ENCODE measurements at places on chromosomes 16 and 17. TPM values are rescaled to one million over a fixed set of nuclear protein-coding genes. Genes with fewer than 3 reads are reported as not detected.
A peak's percentile ranks its signal among the peaks of the same experiment; 100 is the strongest.

DNA sequence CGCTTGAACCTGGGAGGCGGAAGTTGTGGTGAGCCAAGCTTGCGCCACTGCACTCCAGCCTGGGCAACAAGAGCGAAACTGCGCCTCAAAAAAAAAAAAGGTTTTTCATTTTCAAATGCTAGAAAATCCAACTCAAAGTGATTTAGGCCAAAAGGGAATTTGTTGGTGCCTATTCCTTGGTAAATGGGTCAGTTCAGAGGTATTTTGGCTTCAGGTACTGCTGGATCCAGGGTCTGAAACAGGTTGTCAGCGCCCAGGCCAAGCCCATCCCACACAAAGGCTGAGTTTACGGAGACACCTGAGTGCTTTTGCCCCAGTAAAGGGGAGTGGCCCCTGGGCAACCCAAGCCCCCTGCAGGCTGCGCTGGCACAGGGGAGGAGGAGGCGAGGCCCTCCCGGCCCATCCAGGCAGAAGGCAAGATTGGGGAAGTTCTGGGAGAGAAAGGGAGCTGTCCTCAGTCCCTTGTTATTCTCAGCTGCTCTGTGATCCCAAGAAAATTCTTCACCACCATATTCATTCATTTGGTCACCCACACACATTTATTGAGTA, 8.5 kb upstream of the JPH3 start:
- H3K4me1 ChIP-seq, result no peaks in the 10 kb centered on the region
- peaks cover 63% of the 10 kb centered on the region for H3K27me3 ChIP-seq
- H3K36me3 ChIP-seq, result no peaks in the 10 kb centered on the region
- no peak overlapping the region for H3K4me3 ChIP-seq
- H3K27ac ChIP-seq, result no peak overlapping the region
- DNase-seq, result no peak

GRCh38 chr16:52149003-52149402, 397.9 kb downstream of the TOX3 start:
- no peak overlapping the region for H3K4me3 ChIP-seq
- no peaks in the 10 kb centered on the region for H3K4me1 ChIP-seq
- no peaks in the 10 kb centered on the region for H3K27me3 ChIP-seq
- no peaks in the 10 kb centered on the region for H3K36me3 ChIP-seq

- H3K36me3 ChIP-seq, result no peaks in the 10 kb centered on the region
- H3K4me3 ChIP-seq, result peak overlapping the region; percentile 99
- H3K27me3 ChIP-seq, result no peaks in the 10 kb centered on the region
These were observed 526 bp downstream of the ZZEF1 start for GRCh38 chr17:4142107-4142900.

DNA sequence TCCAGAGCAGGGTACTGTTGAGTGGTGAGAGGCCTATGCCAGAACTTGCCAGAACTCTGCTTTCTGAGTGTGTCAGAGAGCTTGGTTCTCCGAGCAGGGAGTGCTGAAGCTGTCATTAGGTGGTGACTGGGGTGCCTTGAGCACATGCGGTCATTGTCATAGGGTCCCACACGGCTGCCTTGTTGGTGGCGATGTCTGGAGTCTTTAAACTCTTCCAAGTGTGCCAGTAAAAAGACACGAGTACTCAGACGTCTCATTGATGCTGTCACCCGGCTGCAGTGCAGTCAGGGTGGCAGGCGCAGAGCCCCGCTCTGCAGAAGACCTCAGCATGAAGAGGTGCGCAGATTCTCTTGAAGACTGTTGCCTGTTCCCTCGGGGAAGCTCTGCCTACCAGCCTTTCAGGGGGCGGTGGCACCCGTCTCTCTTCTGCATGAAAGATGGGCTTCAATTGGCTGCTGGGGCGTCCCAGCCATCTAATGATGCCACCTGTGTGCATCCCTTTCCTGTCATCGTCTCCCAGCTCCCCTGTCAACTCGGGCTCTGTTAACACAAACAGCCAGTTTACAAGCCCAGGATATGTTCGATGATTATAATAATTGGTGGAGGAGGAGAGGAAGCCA, 58.3 kb downstream of the NKD1 start:
- no peak for DNase-seq
- H3K4me3 ChIP-seq, result peak overlapping the region; percentile 7
- H3K27me3 ChIP-seq, result no peaks in the 10 kb centered on the region
- H3K27ac ChIP-seq, result peak overlapping the region; percentile 50
- peaks cover 39% of the 10 kb centered on the region for H3K4me1 ChIP-seq

ALDH3A2 gene
- 53.4 TPM for total RNA-seq

- DNase-seq, result no peak
- H3K36me3 ChIP-seq, result peaks cover 2% of the 10 kb centered on the region
- peak overlapping the region; percentile 76 for H3K4me3 ChIP-seq
- H3K27me3 ChIP-seq, result peaks cover 6% of the 10 kb centered on the region
- no peak overlapping the region for H3K27ac ChIP-seq
These were observed 917 bp downstream of the CTRL start for GRCh38 chr16:67930678-67931211.

GRCh38 chr16:12744860-12745259, 58.8 kb downstream of the CPPED1 start:
- no peaks in the 10 kb centered on the region for H3K27me3 ChIP-seq
- no peak for DNase-seq
- H3K4me3 ChIP-seq, result no peak overlapping the region

GRCh38 chr17:22515599-22515998, 823.3 kb downstream of the KCNJ18 start:
- DNase-seq, result no peak
- no peaks in the 10 kb centered on the region for H3K4me1 ChIP-seq
- no peak overlapping the region for H3K4me3 ChIP-seq

- H3K4me3 ChIP-seq, result no peak overlapping the region
- H3K27me3 ChIP-seq, result no peaks in the 10 kb centered on the region
- DNase-seq, result no peak
- no peak overlapping the region for H3K27ac ChIP-seq
- peaks cover 30% of the 10 kb centered on the region for H3K4me1 ChIP-seq
- H3K36me3 ChIP-seq, result no peaks in the 10 kb centered on the region
These were observed 18.0 kb downstream of the TNRC6A start for GRCh38 chr16:24747441-24747840.

RNF222 gene
- not detected for total RNA-seq

DNA sequence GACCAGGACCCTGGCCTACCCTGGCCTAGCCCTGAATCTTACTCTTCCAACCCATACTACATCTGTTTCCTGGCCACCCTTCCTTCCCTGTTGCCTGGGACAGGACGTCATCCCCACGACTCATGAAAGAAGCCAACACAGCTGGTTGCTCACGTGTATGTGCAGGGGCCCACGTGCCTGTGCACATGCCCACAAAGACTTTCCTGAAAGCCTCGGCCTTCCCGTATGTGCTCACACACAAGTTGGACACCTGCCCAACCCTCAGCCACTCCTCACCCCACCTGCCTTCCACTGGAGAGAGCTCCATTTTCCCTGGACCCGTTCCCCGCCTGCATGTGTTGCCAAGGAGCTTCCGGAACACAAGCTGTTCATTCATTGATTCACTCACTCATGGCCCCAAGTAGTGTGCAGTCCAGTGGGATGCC, 7.0 kb downstream of the PLXDC1 start:
- no peak overlapping the region for H3K4me3 ChIP-seq
- no peaks in the 10 kb centered on the region for H3K36me3 ChIP-seq
- H3K4me1 ChIP-seq, result no peaks in the 10 kb centered on the region
- H3K27me3 ChIP-seq, result peaks cover 18% of the 10 kb centered on the region
- DNase-seq, result no peak

CD7 gene
- total RNA-seq, result not detected

- H3K4me3 ChIP-seq, result no peak overlapping the region
- no peak overlapping the region for H3K27ac ChIP-seq
- DNase-seq, result no peak
These were observed 29.2 kb upstream of the WFIKKN2 start for GRCh38 chr17:50806141-50806643.

ZFPM1 gene
- total RNA-seq, result 11.2 TPM

DNA sequence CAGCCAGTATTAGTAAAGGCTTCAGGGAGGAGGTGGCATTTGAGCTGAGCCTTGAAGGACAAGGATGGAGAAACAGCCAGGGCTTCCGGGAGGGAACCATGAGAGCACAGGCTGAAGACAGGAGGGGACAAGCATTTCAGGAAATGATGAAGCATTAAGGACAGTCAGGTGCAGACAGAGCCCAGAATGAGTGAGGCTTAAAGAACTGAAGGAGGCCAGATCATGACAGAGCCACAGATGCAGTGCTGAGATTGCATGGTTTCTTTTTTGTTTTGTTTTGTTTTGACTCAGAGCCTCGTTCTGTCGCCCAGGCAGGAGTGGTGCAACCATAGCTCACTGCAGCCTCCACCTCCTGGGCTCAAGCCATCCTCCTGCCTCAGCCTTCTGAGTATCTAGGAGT, 211.5 kb downstream of the SOX9 start:
- peaks cover 3% of the 10 kb centered on the region for H3K27me3 ChIP-seq
- no peak overlapping the region for H3K27ac ChIP-seq
- H3K36me3 ChIP-seq, result no peaks in the 10 kb centered on the region
- no peak overlapping the region for H3K4me3 ChIP-seq

DNA sequence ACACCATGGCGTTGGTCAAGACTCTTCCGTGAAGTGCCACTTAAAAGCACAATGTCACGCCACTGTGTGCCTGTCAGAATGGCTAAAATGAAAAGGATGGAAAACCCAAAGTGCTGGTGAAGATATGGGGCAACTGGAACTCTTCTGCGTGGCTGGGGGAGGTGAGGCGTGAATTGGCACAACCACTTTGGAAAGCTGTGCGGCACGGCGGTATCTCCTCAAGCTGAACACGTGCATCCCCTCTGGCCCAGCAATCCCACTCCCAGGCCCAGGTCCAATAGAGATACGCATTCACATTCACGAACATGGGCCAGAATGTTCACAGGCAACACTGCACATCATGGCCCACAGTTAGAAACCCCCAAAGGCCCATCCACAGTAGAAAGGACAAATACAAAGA, 8.9 kb downstream of the DUSP3 start:
- no peaks in the 10 kb centered on the region for H3K27me3 ChIP-seq
- peaks cover 6% of the 10 kb centered on the region for H3K4me1 ChIP-seq
- H3K36me3 ChIP-seq, result peaks cover 9% of the 10 kb centered on the region
- H3K4me3 ChIP-seq, result no peak overlapping the region

DNA sequence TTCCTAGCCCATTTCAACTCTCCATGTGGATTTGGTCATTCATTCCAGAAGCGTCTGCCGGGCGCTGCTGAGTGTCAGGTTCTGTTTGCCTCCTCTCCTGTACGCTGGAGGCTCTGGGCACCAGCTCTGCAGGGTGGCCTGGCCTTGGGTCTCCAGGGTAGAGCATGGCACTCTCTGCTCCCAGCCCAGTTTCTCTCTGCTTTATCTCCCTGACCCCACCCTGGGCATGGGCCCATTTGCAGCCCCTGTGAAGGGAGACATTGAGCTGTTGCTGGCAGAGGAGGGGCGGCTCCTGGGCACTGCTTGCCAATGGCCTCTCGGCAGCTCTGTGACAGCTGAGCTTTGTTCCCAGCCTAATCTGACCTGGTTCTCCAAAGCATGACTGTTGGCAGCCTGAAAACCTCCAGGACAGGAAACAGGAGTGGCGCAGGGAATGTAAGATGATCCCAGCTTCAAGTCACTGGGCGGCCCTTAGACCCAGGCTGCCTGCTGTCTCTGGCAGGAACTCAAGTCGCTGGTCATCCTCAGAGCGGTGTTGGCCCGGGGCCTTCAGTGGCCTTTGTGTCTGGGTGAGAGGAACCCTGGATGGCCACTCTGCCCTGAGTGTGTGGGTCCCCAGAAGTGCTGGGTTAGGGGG, 146.8 kb downstream of the SEC14L1 start:
- peaks cover 26% of the 10 kb centered on the region for H3K27me3 ChIP-seq
- no peaks in the 10 kb centered on the region for H3K36me3 ChIP-seq
- no peak overlapping the region for H3K4me3 ChIP-seq
- no peaks in the 10 kb centered on the region for H3K4me1 ChIP-seq
- DNase-seq, result no peak

DNA sequence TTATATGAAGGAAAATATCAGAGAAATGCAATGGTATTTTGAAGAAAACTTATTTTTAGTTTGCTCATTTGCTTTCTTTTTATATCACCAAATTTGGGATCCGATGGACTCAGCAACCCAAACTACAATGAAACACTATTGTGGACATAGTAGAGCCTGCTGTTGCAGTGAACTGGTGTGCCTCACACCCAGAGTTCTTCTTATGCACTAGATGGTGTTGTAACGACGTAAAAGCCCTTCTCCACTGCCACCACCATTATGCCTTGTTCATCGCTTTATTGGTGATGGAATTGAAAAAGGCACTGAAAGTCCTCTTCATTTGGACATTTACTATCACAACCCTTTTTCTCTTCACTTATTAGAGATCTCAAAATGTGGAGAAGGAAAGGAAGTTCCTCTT, 381.3 kb downstream of the CDH8 start:
- no peaks in the 10 kb centered on the region for H3K27me3 ChIP-seq
- H3K36me3 ChIP-seq, result no peaks in the 10 kb centered on the region
- H3K27ac ChIP-seq, result no peak overlapping the region
- H3K4me1 ChIP-seq, result no peaks in the 10 kb centered on the region
- H3K4me3 ChIP-seq, result no peak overlapping the region
- no peak for DNase-seq

GRCh38 chr17:16286947-16287562, 66.2 kb downstream of the CENPV start:
- peak overlapping the region; percentile 93 for H3K27ac ChIP-seq
- no peak for DNase-seq
- peaks cover 25% of the 10 kb centered on the region for H3K4me1 ChIP-seq
- H3K27me3 ChIP-seq, result no peaks in the 10 kb centered on the region

OR4D1 gene
- not detected for total RNA-seq

DNA sequence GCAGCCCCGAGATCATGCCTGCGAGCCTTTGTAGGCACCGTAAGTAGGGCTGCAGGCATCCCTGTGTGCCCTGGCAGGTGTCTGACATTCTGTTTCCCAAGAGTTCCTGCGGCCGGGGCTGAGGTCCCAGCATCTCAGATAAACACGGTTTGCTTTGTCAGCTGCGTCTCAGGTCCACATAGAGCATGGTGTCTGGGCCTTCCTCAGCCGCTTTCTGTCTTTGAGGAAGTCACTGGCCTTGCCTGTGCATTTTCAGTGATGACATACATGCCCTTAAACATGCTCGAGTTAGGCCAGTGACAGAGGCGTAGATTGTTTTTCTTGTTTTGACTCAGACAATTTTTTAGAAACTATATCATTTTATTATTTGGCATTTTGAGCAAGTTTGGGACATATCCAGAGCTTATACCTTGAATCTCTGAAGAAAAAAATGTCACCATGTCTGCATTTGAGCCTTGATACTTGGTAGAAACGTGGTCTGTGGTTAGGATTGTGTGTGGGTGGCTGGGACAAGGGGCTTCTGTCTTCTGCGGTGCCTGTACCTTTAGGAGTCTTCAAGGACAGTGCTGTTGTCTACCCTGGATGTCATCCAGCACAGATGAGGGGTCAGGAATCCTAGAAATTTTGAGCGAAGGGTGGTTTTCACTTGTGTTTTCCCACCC, 105.8 kb downstream of the SNX29 start:
- peaks cover 4% of the 10 kb centered on the region for H3K4me1 ChIP-seq
- H3K27ac ChIP-seq, result peak overlapping the region; percentile 19
- no peak overlapping the region for H3K4me3 ChIP-seq
- DNase-seq, result no peak

All from neural crest cell (in vitro differentiated cells).